ENCODE measurements at places on chromosomes 7 and 10.

- no peak for DNase-seq
Measured at GRCh38 chr10:62237966-62238365, 30.7 kb downstream of the RTKN2 start.

- no peak for DNase-seq
Measured at GRCh38 chr7:17326378-17326777, 27.9 kb downstream of the AHR start.

- no peak for DNase-seq
Measured at GRCh38 chr10:131695496-131696165, 205.2 kb upstream of the PPP2R2D start.

DNA sequence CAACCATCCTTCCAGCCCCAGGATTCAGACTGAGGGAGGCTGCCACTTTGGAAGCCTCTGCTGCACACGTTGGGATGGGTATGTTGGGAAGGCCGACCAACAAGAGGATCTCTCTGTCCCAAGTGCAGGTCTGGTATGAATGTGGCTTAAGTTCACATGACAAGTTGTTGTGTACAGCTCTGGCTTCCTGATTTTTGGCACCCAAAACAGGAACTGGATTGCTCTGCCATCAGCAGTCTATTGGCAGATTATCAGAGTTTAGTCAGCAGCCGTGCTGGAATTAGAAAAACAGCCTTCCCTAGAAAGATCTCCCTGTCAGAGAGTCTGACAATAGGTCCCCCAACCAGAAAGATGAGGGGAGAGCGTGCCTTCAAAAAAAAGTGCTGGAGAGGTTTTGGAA, 66.9 kb downstream of the GOLGA7B start:
- DNase-seq: no peak

DNA sequence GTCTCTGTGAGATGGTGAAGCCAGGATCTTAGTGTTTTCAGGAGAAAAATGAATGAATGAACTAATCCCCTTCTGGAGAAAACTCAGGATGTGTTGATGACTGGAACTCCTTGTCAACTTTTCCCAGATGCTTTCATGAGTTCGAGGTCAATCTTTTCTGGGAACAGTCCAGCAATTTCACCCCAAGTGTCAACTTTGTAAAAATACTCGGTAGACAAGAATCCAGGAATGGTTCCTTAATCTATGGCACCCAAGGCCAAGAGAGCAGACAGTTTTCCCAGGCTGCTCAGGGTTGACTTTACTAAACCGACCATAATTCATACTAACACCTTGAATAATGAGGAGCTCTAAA, 31.1 kb upstream of the LYZL1 start:
- no peak for DNase-seq

DNA sequence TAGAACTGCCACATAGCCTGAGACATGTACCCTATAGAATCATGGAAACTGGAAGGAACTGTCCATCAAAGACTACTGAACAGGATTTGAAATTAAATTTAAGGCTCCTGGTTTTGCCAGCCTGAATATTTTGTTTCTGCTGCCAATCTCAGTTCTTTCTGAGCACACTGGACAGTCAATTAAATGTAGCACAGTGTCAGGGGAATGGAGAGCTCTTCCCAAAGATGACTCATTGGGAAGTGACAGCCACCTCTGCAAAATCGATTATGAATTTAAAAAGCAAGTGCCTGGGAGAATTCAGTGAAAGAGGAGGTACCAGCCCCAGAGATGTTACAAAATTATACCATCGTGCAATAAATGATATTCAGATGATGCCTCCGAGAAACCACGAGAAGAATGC, 47.8 kb downstream of the CPXM2 start:
- DNase-seq: no peak

GRCh38 chr10:112952282-112953173, 2.5 kb downstream of the TCF7L2 start:
- no peak for DNase-seq

GRCh38 chr10:122878799-122879338, 512 bp downstream of the FAM24B start:
- no peak for DNase-seq

DNA sequence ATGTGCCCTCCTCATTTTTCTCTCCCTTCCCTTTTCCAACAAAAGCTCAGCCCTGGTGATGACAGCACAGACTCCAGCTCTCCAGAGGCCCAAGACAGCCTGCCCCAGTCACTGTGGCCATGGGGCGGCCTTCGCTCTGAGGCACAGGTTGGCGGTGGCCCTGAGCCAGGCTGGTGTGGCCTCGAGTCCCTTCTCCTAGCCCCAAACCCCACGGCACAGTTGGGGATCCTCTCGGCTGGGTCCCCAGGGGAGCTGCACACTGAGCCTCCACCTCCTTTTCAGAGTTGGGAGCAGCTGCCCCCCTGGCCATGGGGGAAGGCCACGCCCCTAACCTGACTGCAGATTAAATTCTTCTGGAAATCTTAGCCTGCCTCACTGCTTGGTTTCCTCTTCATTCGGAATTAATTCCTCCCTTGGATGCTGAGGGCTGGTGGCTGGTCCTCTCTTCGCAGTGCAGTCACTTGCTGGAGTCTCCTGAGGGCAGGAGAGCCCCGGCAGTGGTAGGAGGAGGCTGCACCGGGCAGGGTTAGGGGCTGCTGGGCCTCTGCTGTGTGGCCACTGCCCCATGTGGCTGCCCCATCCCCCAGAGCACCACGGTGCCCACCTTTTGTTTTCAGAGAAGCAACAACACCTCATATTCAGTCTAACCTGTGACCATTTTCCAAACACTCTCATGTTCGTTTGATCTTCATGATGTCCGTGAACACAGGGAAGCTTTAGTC, 426.6 kb downstream of the DNAJB6 start:
- DNase-seq: no peak

- no peak for DNase-seq
Measured at GRCh38 chr10:118002581-118002980, 44.2 kb downstream of the RAB11FIP2 start.

- DNase-seq: no peak
Measured at GRCh38 chr10:98098247-98098646, 36.2 kb upstream of the R3HCC1L start.

- no peak for DNase-seq
Measured at GRCh38 chr7:144854839-144855424, 19.1 kb upstream of the TPK1 start.

DNA sequence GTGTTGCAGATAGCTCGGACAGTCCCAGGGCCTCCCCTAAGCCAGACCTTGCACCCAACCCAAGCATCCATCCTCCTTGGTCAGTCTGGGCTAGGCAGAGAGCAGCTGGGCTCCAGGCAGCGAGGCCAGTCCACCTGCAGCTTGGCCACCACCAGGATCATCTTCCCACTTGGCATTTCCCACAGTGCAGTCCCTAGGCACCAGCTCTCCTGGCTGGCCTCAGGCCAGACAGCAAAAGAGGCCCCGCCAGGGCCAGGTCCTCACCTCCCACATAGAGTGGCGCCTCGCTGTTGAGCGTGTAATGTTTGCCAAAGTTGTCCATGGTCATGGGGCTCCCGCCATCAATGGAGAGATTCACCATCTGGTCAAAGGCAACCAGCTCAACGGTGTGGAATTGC, 171.7 kb downstream of the LCOR start:
- DNase-seq: no peak

DNA sequence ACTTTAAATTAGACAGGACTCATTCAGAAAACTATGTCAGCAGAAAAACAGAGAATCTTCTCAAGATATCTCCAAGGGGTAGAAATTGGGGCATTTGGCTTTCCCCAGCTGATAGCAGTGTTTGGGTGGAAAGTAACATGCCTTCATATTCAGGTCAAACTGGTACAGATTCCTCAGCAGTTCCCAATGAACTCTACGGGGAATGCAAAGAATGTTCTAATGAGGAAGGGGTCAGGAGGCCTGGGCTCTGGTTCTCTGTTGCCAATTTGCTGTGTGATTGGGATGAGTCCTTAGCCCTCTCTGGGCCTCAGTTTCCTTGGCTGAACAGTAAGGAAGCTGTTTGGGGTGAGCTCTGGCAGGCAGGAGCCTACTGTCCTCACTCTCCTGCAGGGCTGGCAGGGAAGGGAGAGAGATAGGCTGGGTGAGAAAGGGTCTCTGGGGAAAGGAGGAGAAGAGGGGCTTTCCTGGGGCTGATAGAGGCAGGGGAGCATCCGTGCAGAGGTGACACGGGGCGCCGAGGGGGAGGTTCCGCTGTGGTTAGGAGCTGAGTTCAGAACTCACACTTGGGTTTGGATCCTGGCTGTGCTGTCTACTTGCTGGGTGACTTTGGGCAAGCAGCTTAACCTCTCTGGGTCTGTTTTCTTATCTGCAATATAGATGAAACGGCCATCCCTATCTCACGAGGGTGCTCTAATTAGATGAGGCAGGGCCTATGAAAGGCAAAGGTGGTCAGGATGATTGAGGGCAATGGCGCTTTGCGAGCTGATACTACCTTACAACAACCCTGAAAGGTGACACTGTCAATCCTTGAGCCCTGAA, 45.1 kb downstream of the SPOCK2 start:
- DNase-seq: no peak

- no peak for DNase-seq
Measured at GRCh38 chr7:55191926-55192692, 173.0 kb upstream of the LANCL2 start.

GRCh38 chr7:84669177-84669732, 474.7 kb upstream of the SEMA3A start:
- DNase-seq: no peak

DNA sequence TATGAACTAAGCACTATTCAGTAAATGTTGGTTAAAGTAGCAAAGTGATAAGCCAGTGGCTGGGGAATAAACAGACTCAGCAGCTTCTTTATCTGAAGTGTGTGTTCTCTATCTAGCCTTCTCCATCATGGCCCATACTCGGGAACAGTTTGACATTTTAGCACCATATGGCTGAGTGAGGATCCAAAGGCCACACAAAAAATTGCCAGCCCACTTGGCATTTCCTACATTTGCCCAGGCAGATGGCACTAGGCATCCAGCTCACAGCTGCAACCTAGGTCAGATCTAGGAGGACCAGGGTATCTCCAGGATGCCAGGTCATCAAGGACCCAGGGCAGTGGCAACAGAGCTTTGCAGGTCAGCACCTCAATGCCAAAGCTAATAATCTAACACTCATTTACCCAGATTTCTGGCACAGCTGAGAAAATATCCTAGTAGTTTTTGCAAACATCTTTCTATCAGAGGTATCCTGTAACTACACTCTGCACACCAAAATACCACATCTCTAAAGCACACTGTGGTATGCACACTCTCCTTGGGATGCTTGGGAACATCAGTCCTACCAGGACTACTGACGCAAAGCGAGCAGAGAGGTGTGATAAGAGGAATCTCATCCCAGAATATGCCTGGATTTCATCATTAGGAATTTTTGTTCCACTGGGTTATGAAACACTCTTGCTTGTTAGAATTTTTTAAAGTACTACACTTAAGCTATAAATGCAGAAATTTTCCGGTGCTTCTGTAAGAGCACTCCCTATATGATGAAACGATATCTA, 61.7 kb downstream of the DOCK4 start:
- DNase-seq: no peak

DNA sequence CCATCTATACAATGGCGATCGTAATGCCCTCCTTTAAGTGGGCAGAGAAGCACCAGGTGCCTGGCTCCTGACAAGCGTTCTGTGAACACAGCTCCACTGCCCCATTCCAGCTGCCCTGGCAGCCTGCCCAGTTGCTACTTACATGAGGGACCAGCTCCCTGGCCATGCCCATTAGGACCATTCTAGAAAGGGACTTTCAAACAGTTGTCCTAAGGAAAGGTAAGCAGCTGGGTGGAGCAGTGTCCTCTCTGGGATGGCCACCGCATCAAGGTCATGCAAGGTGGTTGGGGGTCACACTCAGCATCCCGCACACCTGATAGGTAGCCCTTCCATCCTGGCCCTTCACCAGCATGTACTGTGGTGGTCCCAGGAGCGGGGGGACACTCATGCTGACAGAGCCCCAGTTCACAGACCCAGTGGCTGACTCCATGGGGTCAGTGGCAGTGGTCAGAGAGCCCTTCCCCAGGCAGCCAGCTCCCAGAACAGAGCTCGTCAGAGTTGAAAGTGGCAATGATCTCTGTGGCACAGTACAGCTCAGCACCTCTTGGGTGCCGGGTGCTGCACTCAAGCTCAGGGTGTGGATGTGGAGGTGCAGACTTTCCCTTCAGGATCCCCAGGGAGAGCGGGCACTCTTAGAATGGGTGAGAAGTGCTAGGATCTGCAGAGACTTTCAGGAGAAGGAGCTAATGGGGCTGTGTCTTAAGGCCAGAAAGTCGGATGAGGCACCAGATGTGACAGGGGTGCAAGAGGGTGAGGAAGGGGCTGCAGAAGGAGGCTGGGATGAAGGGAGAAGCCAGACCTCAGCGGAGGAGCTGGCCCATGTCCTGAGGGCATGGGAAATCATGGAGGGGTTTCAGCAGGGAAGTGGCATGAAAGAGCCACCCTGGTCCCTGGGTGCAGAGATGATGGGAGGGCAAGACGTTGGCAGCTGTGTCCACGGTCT, 10.9 kb downstream of the MMRN2 start:
- no peak for DNase-seq

- no peak for DNase-seq
Measured at GRCh38 chr7:98203261-98203963, 7.8 kb upstream of the BHLHA15 start.

DNA sequence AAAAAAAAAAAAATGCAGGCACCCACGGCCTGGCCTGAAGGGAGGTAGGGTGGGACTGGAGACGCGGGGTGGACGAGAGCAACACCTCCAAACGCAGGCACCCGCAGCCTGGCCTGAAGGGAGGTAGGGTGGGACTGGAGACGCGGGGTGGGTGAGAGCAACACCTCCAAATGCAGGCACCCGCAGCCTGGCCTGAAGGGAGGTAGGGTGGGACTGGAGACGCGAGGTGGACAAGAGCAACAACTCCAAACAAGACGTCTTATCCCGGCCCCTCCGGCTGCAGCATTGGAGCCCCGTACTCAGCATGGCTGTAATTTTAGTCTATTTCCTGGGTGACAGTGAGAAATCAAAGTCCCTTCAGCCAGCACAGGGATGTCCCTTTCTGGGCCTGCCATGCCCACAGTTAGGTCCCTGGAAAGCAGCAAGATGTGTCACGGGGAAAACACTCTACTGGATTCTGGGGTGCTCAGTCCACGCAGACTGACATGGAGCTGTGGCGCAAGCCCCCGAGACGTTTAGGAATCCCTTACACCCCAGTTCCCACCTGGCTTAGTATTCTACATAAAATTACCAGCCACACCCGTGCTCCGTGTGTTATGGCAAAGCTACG, 119.9 kb downstream of the WDR37 start:
- no peak for DNase-seq
